ENCODE measurements at places on chromosomes 6 and 20. TPM values are rescaled to one million over a fixed set of nuclear protein-coding genes. Genes with fewer than 3 reads are reported as not detected.

Gene SUMO4
- total RNA-seq: not detected

Gene OPN5
- not detected for total RNA-seq

Gene PXT1
- total RNA-seq: not detected

Gene OVOL2
- 0.18 TPM for total RNA-seq

Gene ZNF335
- total RNA-seq: 7.0 TPM

Gene TMC2
- total RNA-seq: not detected

Gene MTFR2
- 12.8 TPM for total RNA-seq

Gene TRIM40
- total RNA-seq: not detected

Gene IPCEF1
- total RNA-seq: 0.16 TPM

Gene AIF1
- not detected for total RNA-seq

Gene OR2H1
- total RNA-seq: not detected

Gene TMEM244
- not detected for total RNA-seq

Gene KIF13A
- total RNA-seq: 20.3 TPM

Gene TSPYL4
- total RNA-seq: 2.9 TPM

Gene ISM1
- total RNA-seq: 0.43 TPM

Gene LIN28B
- total RNA-seq: 1.5 TPM

Gene PPP1R3G
- total RNA-seq: 1.4 TPM

Gene PROKR2
- not detected for total RNA-seq

Gene COX4I2
- total RNA-seq: not detected

Gene MARCKS
- total RNA-seq: 15.3 TPM

Gene RBPJL
- total RNA-seq: not detected

Gene BPIFB4
- not detected for total RNA-seq

Gene NRM
- 20.0 TPM for total RNA-seq

Gene LAMP5
- 0.05 TPM for total RNA-seq

Gene C6orf132
- total RNA-seq: 1.8 TPM

Gene OXT
- not detected for total RNA-seq

Gene MUCL3
- 0.06 TPM for total RNA-seq

Gene SOBP
- total RNA-seq: 0.91 TPM

Gene CALHM5
- total RNA-seq: 0.04 TPM

Gene SPAG4
- 6.6 TPM for total RNA-seq

Gene PAX1
- total RNA-seq: 0.05 TPM

Gene C6orf118
- total RNA-seq: 0.17 TPM

Gene STX11
- 2.3 TPM for total RNA-seq

Gene SLC17A2
- not detected for total RNA-seq

Gene HACE1
- total RNA-seq: 2.1 TPM

Gene CCDC170
- total RNA-seq: 0.18 TPM

Gene ACSS2
- 8.8 TPM for total RNA-seq

Gene TMEM200A
- 0.03 TPM for total RNA-seq

Gene SNAP91
- 0.21 TPM for total RNA-seq

Gene TRPC4AP
- 61.9 TPM for total RNA-seq

Gene GATA5
- total RNA-seq: 0.75 TPM

Gene WRNIP1
- 42.4 TPM for total RNA-seq

Gene GFOD1
- total RNA-seq: 2.0 TPM

Gene RBBP8NL
- 0.24 TPM for total RNA-seq

Gene LGSN
- total RNA-seq: 3.3 TPM

Gene RNF39
- not detected for total RNA-seq

Gene CRISP2
- total RNA-seq: not detected

Gene TCP11
- not detected for total RNA-seq

Gene MRAP2
- 1.8 TPM for total RNA-seq

Gene LKAAEAR1
- total RNA-seq: 1.3 TPM

Gene CBLN4
- not detected for total RNA-seq

Gene TRAPPC3L
- not detected for total RNA-seq

Gene ZC3H12D
- total RNA-seq: 0.14 TPM

Data from A549 treated with CORT108297 at 1 μM for 4 hours (cell line).